ENCODE measurements at places on chromosomes 13 and 19. TPM values are rescaled to one million over a fixed set of nuclear protein-coding genes. Genes with fewer than 3 reads are reported as not detected.
A peak's percentile ranks its signal among the peaks of the same experiment; 100 is the strongest.

- DNase-seq: no peak
Measured at GRCh38 chr13:67877031-67877430, 646.9 kb upstream of the PCDH9 start.

GRCh38 chr19:2574478-2574931, 98.6 kb downstream of the GADD45B start:
- DNase-seq: no peak

DNA sequence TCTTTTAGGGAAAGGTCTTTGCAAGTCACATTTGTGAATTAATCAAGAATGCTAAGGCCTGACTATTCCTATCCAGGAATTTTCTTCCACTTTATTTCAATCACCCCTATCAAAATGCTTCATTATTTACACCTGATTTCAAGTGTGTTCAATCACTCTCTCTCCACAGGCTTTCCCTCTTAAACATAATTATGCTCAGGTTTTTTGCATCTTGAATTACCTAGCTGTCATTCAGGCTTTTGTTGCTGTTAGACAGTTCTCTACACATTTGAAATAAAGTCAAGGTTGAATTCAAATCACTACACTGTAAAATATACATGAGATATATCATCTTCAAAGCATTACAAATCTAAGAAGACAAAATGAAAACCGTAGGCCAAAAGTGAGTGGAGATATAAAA, 941.3 kb upstream of the SLITRK1 start:
- no peak for DNase-seq

DNA sequence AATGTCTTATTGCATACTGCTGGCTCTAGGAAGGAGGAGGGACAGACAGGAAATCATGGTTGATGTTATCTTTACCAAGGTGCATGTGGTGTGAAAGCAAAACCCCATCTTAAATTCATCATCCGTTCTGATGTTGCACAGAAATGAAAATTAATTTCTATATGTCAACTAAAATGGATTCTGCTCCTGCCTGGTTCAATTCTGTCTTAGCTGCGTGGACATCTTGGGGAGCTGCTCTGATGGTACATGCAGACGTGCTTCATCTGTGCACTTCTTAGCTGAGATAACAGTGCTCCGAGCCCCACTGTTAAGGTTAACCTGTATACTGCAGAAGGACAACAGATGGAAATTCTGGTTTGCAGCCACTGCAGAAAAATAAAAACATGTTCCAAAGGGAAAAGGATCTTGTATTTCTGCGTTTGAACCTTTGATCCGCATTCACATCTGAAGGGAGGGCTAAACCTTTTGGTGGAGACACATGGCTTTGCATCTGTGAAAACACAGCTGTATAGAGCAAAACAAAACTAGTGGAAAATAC, 155.6 kb downstream of the TM9SF2 start:
- DNase-seq: no peak

DNA sequence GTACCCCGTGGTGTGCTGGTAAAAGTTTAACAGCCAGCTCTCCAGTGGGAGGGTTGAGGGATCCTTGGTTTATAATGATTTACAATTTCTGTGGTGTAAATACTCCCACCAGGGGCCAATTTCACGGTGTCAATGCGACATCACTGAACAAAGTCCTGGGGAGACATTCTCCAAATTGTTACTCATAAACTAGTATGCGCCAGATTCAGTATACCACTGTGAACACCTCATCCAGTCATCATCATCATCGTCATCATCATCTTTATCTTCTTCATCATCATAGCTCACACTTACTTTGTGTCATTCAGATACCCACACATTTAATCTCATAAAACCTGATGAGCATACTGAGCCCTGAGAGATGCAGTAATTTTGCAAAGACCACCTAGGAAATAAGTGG, 17.2 kb upstream of the TNFSF14 start:
- DNase-seq: no peak

DNA sequence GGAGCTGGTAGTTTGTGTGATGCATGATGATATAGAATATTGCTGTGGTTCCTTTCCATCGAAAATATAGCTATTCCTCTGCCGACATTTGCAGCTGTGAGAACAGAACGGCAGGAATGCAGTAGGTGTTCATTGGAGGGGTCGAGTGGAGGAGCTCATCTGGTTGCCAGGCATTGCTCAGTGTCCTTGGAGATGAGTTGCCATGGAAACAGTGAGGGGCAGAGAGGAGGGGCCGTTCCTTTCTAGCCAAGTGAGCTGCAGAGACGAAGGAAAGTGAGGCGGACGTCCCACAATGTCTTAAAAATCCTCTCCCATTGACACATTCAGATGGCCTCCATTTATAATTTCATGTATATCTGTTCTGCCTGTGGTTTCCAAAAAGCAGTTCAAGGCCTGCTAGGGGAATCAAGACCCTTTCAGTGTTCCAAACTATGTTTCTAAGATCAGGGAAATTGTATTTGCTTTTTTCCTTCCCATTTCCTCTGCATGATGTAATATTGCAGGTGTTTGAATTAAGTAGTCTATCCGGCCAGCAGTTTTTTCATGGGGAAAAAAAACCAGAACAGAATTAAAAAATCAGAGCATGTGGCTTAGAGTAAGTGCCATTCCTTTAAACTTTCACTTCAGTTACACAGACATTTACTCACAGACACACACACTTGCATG, 41.2 kb upstream of the ZNF835 start:
- no peak for DNase-seq

DNA sequence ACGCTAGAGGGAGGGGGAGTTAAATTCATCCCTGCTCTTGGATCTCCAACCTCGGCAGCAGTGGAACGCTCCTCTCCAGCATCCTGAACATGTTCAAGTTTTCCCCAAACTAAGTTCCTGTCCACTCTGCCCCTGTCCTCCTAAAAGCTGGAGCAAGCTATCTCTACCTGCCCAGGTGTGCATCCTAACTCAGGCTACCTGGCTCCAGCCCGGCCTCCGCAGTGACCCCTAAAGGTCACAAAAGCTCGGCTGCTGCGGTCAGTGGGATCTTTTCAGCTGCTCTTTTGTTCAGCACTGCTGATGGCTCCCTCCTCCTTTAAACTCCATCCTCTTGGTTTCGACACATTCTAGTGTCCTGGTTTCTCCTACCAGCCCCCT, 1.4 kb downstream of the DCUN1D2 start:
- DNase-seq: peak; percentile 41

DNA sequence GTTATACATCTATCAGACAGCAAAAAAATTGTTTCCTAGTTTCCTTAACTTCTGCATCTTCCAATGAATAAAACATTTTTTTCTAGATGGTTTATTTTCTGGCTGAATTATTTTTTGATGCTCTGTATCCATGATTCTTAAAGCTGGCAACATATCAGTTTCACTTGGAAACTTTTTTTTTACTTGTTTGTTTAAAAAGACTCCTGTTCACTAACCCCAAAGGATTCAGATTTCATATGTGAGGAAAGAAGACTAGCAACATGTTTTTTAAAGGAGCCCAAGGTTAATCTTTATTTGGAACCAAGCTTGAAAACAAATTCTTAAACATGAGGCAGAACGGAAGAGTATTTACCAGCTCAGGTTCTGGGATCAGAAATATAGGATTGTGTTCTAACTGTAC, 632.3 kb downstream of the SLITRK6 start:
- DNase-seq: no peak

The ZNF577 gene
- 5.9 TPM for total RNA-seq

The REEP6 gene
- total RNA-seq: 118 TPM

The ZNF541 gene
- 0.08 TPM for total RNA-seq

Data from left lobe of liver (tissue), 2 donors.